ENCODE measurements at places on chromosomes 12 and 14. TPM values are rescaled to one million over a fixed set of nuclear protein-coding genes. Genes with fewer than 3 reads are reported as not detected.

TRHDE gene
- polyA plus RNA-seq, result 0.42 TPM

RARG gene
- polyA plus RNA-seq, result 4.6 TPM

LRTM2 gene
- polyA plus RNA-seq, result not detected

TMEM229B gene
- polyA plus RNA-seq, result 3.0 TPM

RNU4-1 gene
- not detected for polyA plus RNA-seq

RPL10L gene
- polyA plus RNA-seq, result not detected

JPH4 gene
- 0.70 TPM for polyA plus RNA-seq

COL2A1 gene
- not detected for polyA plus RNA-seq

ETFBKMT gene
- polyA plus RNA-seq, result 1.3 TPM

CISTR gene
- not detected for polyA plus RNA-seq

RNASE2 gene
- 11.3 TPM for polyA plus RNA-seq

TAC3 gene
- not detected for polyA plus RNA-seq

ALKBH1 gene
- polyA plus RNA-seq, result 9.8 TPM

SPIC gene
- 6.7 TPM for polyA plus RNA-seq

SERPINA3 gene
- polyA plus RNA-seq, result 8.5 TPM

TEX52 gene
- not detected for polyA plus RNA-seq

KRT8 gene
- polyA plus RNA-seq, result 21.8 TPM

DYRK2 gene
- polyA plus RNA-seq, result 5.0 TPM

C12orf56 gene
- 0.03 TPM for polyA plus RNA-seq

FGF6 gene
- polyA plus RNA-seq, result not detected

GLI1 gene
- polyA plus RNA-seq, result 1.2 TPM

PTCSC3 gene
- polyA plus RNA-seq, result not detected

NXPH4 gene
- 0.19 TPM for polyA plus RNA-seq

NKX2-1 gene
- not detected for polyA plus RNA-seq

TCL1B gene
- 3.8 TPM for polyA plus RNA-seq

HOXC4 gene
- 1.8 TPM for polyA plus RNA-seq

SLC48A1 gene
- polyA plus RNA-seq, result 8.4 TPM

SLC10A1 gene
- not detected for polyA plus RNA-seq

GALNT8 gene
- 1.1 TPM for polyA plus RNA-seq

FOXG1 gene
- polyA plus RNA-seq, result 0.03 TPM

ZDHHC22 gene
- not detected for polyA plus RNA-seq

KRT6A gene
- polyA plus RNA-seq, result 0.42 TPM

CYP27B1 gene
- 0.20 TPM for polyA plus RNA-seq

CIDEB gene
- polyA plus RNA-seq, result 31.0 TPM

TBX3 gene
- polyA plus RNA-seq, result 3.5 TPM
